ENCODE measurements at places on chromosomes 2 and 18.

GRCh38 chr18:24567199-24567598 is 106.8 kb downstream of the HRH4 start:
- DNase-seq = no peak

DNA sequence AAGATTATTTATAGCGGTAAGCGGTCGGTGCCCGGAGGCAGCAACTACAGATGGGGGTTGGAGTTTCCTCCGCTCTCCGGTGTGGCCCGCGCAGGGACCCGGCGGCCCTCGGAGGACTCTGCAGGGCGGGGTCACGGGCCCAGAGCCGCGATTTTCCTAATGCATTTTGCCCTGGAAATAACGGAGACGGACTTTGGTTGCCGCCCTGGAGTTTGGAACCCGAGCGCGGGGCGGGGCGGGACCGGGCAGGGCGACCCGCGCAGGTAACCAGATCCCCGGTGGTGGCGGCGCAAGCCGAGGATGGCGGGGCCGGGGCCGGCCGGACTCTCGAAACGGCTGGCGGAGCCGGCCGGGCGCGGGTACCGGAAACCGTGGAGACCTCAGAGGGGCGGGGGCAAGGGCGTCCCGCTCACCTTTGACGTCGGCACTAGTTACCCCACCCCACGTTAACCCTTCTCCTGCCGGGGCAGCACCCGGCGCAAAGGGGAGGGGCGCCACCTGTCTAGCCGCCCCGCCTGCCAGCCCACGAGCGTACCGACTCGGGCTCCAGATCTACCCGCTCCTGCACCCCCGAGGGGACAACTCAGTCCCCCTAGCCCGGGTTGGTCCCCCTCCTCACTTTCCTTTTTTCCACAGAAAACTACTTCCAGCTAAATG is 2.9 kb downstream of the CYP26B1 start:
- no peak for DNase-seq

DNA sequence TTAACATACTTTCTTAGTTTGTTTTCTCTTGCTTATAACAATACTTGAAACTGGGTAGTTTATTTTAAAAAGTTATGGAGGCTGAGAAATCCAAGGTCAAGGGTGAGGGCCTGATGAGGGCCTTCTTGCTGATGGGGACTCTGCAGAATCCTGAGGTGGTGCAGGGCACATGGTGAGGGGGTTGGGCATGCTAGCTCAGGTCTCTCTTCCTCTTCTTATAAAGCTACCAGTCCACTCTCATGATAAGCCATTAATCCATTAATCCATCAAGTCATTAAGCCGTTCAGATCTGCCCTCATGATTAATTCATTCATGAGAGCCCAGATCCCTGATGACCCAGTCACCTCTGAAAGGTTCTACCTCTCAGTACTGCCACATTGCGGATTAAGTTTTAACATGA is 21.4 kb downstream of the ALMS1 start:
- no peak for DNase-seq

- no peak for DNase-seq
Observed at GRCh38 chr2:103469800-103470199, 708.0 kb downstream of the TMEM182 start.

GRCh38 chr2:180753809-180754761 is 226.3 kb upstream of the UBE2E3 start:
- DNase-seq = no peak

DNA sequence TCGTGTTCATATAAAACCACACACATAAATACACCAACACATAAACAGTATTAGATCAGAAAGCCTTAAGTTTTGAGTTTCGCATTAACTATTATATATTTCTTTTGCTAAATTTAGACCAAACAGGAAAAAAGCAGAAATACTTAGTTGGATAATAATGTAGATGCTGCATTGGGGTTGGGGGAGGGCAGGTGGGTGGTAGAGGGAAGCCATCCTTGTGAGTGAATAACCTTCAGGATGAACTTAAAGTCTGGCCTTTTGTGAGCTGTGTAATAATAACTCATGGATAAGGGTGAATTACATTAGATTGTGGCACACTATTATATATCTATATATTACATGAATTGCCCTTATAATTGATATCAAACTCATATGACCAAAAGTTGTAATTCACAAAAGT is 174.7 kb downstream of the WDR7 start:
- DNase-seq = no peak

GRCh38 chr2:121686902-121687301 is 37.6 kb upstream of the CLASP1 start:
- DNase-seq = no peak

Measured in HT-29 (cell line).